Activated naive CD4-positive, alpha-beta T cell treated with Interleukin-2 at 50 U/mL for 16 hours (primary cell): ENCODE measurements at places on chromosomes 4 and X.
A peak's percentile ranks its signal among the peaks of the same experiment; 100 is the strongest.

DNA sequence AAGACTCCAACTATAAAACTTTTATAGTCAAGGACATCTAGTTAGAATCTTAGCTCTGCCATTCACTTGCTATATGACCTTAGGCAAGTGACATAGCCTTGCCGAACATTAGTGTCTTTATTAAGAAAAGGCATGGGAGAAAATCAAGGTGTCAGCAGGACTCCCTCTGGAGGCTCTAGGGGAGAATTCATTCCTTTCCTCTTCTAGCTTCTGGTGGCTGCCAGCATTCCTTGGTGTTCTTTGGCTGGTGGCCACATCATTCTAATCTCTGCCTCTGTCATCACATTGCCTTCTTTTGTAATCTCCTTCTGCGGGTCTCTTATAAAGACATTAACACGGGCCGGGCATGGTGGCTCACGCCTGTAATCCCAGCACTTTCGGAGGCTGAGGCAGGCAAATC, 99.8 kb downstream of the PPP1R2C start:
- DNase-seq: no peak

DNA sequence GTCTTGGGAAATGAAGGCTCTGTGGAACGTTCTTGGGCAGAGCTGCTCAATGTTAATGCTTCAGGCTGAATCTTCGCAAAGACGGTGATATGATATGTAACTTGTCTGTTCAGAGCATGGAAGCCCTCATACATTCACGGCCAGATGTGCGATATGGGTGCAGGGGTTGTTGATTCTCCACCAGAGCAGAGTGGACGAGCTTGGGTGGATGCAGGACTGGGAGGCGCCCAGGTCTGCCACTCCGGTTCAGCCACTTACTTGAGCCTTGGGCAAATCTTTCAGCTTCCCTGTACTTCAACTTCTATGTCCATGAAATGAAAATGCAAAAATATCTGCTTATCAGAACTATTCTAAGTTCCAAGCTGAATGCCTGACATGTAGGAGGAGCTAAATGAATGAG, 47.4 kb upstream of the MND1 start:
- DNase-seq: no peak

DNA sequence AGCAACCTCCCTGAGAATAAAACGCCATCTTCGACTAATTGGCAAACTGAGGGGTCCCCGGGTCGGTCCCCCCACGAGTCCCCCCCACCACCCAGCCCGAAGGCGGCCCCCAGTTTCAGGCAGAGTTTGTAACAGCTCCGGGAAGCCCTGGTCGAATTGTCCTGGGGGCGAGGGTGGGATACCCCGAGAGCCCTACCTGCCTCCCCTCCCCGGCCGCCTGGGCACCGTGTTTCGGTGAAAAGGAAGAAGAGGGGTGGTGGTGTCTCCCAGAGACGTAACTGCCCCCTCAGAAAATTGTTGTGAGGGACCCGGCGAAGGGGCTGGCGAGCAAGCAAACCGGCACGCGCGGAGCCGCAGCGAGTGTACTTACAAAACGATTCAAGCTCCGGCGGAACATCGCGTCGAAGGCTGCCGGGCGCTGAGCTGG, 1.2 kb downstream of the ATP11C start:
- DNase-seq: no peak

DNA sequence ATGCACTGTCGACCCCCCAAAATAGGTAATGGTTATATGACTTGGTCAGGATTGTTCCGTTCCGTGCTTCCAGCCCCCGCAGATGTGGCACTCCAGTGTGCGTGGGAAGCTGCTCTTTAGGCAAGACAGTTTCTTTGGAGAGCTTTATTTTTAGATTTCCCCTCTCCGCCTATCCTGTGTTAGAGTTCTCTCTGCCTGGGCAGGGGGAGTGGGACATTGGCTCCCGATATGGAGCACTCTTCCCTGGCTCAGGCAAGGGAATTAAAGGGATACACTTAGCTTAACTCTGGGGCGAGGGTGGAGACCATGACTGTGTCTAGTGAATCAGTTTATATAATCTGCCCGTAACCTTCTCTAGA, 36.0 kb downstream of the DLG3 start:
- no peak for DNase-seq

DNA sequence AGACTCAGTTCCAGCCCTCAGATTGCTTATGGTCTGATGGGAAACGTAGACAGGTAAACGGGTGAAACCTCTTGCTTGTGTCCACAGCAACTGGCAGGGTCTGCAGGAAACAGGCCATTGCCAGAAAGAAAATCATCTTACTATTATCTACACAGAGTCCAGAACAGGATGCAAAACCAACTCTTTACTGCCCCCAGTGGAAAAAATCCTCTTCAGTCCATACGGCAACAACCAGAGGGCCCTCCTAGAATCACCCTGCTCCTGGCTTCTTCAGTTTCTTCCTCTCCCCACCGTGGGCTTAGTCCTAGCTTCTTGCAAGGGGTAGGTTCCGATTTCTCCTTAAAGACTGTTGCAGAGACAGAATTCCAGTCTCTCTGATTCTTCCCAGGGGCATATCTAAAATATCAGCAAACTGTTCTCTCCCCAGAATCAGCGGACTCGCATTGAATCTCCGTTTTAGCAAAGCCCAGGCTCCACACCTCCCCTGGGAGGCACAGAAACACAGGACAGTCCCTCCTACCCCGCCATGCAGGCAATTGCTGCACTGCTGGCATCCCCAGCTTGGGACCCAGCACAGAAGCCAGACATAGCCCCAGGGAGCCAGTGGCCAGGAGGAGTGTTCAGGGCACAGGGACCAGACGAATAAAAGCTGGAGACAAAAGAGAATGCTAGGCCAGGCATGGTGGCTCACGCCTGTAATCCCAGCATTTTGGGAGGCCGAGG, 41.0 kb upstream of the SH3RF1 start:
- no peak for DNase-seq

DNA sequence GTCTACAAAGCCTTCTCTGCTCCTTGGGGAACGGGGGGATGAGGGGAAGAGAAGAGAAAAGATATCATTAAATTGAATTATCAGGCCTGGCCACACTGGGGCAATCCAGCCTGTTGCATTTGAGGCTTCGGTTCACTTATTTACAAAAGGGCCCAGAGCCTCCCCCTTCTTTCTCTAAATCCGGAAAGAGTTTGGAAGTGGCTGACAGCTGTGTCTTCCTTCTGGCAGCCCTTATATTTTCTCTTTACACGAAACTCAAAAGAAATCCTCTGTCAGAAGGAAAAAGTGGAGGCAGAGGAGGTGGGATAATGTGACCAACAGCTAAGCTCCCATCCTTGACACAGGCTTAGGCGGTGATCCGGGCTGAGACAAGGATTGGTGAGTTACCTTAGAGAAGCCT, 158.3 kb upstream of the TAPT1 start:
- no peak for DNase-seq

DNA sequence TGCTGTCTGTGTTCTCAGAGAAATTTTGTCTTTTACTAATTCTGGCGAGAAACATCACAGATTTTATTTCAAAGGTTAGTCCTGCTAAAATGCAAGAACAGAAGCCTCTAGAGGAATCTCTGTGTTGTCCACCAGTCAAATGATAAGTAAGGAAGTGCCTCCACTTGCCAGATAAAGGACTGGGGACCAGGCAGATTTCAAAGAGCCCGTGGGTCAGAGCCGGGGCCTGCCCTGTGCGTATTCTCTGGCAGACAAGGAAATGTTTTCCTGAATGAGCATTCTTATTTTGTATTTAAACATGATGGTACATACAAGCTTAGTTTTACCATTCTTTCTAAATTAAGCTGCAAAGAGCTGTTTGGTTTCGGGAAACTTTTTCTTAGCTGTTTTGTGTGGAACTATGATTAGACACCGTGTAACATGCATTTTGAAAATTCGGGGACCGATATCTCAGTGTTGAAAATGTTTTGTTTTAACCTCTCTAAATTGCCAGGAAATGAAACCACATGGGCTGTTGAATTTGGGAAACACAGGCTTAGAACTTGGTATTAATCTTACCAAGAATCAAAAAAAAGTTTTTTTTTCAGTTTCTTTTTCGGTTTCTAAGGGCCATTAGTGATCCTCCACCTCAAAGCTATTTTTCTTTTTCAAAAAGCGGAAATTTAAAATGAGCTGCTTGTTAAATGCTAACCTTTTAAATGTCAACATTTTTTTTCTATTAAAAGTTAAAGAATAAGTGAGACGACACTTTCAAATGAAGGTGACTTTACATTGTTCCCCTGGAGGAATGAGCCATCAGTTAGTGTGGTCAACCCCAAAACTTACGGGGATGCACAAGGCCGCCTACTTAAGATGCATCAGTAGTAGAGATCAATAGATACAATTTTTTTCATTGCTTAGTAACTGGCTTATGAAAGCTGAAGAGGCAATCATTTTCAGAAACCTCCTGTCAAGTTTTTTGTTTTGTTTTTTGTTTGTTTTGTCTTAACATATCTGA, 89.6 kb upstream of the MTM1 start:
- peak; percentile 48 for DNase-seq

GRCh38 chr4:15250021-15250441, 177.8 kb upstream of the C1QTNF7 start:
- DNase-seq: no peak

GRCh38 chr4:110633358-110634341, 10.8 kb upstream of the PITX2 start:
- DNase-seq: no peak

DNA sequence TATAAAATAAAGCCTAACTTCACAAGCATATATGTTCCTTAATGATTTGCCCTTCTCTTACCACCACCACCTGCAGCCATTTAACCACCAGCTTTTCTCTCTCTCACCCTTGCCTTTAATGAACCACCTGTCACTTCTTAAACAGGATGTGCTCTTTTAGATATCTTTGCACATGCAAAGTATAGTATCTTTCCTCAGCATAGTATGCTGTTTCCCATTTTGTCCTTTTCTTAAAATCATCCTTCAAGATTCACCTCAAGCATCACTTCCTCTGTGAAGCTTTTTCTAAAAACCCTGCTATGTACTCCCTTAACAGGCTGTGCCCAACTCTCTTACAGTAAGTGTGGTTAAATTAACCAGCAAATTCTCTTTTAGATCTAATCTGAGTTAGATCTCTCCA, 8.2 kb upstream of the CNOT6L start:
- DNase-seq: no peak

- no peak for DNase-seq
Observed at GRCh38 chr4:153577053-153577452, 107.0 kb upstream of the TLR2 start.

DNA sequence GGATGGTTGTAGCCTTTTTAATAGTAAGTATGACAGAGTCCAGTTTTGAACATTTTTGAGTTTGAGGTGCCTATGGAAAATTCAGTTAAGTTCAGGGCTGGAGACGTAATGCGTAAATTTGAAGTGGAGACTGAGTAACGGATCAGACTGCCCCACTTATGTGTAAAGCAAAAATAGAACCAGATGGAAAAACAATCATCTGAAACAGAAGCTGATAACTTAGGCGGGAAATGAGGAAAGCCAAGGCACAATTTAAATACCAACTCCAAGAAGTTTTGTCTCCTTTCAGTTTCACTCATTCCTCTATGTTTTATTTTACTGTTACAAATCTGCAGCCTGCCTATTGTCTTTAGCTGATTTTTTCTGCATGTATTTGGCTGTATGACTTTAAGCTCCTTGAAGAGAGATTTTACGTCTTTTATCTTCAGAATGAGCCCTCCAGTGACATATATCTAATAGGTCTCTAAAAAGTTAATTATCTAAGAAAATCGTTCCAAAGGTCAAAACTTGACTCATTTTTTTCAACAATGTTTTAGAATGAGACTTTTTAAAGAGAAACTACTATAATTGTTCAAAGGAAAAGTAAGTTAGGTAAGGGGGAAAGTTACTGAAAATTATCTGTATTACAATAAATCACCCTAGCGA, 1.1 kb downstream of the SGCB start:
- no peak for DNase-seq
